Activated CD4-positive, alpha-beta memory T cell treated with anti-CD3 and anti-CD28 coated beads, Interleukin-2, amount 10 ng/mL, durations not matched to agents 7 days and 5 days (primary cell): ENCODE measurements at places on chromosomes 2 and 18. TPM values are rescaled to one million over a fixed set of nuclear protein-coding genes. Genes with fewer than 3 reads are reported as not detected.

SLC9A2 gene
- not detected for total RNA-seq

MC4R gene
- total RNA-seq: not detected

SP5 gene
- total RNA-seq: not detected

AQP12B gene
- total RNA-seq: not detected

INPP1 gene
- 11.9 TPM for total RNA-seq

CYS1 gene
- total RNA-seq: 0.40 TPM

CACNB4 gene
- total RNA-seq: 0.30 TPM
